Activated CD4-positive, alpha-beta T cell treated with anti-CD3 and anti-CD28 coated beads for 48 hours (primary cell): ENCODE measurements at places on chromosomes 4 and X.

DNA sequence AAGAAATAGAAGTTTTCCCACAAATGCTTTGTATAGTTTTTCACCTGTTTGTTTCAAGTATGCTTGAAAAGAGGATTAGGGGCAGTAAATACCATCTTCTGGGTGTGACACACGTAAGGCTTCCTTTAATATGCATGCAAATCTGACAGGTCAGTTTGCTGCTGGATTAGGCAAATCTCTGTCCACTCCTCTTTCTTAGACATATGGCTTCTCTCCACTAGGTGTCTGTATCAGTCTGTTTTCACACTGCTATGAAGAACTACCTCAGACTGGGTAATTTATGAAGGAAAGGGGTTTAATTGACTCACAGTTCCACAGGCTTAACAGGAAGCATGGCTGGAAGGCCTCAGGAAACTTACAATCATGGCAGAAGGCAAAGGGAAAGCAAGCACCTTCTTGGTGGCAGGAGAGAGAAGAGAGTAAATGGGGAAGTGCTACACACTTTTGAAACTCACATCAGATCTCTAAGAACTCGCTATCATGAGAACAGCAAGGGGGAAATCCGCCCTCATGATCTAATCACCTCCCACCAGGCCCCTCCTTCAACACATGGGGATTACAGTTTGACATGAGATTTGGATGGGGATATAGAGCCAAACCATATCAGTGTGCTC is 66.9 kb downstream of the TAB3 start:
- DNase-seq, result no peak

GRCh38 chrX:117376460-117376859 is 740.1 kb downstream of the KLHL13 start:
- no peak for DNase-seq

DNA sequence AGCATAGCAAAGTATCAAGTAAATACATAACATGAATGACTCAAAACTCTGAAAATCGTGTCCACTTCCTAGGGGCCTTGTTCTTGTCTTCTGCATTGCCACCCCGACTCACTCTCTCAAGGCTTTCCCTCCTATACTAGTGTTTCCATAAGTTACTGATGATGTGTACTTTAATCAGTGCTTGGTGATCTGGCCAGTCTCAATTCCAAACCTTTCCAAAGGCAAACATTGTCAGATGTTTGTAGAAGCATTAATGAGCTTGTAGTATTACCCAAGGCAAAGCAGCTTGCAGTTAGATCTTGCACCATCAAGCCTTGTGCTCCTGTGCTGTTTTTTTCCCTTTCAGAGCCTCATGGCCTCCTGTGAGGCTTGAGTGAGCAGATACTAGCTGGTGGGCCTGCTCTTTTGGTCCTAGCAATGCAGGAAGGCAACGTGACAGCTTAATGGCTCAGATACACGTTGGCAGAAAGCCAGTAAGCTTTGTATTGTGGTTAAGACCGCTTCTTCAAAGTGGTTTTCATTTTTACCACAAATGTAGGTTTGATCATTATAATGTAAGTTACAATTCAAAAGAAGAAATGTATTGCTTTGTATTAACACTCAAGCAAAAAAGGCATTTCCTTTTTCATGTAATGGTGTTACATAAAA is 51.8 kb downstream of the RBPJ start:
- peak; percentile 42 for DNase-seq

- DNase-seq, result peak; percentile 10
Measured at GRCh38 chr4:165464813-165465381, 86.1 kb downstream of the CPE start.

DNA sequence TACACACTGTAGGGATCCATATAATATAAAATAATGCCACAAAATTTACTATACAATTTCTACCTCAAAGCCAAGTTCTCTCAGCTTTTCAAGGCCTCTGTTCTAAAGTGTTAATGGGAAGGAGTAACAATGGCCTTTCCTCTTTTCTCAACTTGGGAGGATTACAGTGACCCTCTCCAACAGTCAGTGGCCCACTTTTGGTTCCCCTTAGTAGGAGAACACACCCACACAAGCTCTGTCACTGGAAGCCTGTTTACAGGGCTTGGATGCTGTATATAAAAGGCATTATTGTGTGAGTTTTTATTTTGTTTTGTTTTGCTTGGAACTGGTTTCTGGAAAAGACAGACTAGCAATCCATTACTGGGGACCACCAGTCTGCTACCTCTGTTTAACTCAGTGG is 1.8 kb downstream of the ARHGEF6 start:
- no peak for DNase-seq

GRCh38 chr4:79788884-79789283 is 284.1 kb downstream of the ANTXR2 start:
- no peak for DNase-seq

GRCh38 chr4:7273738-7274297 is 81.5 kb downstream of the SORCS2 start:
- no peak for DNase-seq

GRCh38 chr4:97013711-97014110 is 1129.6 kb downstream of the STPG2 start:
- DNase-seq, result no peak
